Suppressor macrophage treated with lipopolysaccharide for 1 hour (primary cell): ENCODE measurements at places on chromosomes 3 and 15.

DNA sequence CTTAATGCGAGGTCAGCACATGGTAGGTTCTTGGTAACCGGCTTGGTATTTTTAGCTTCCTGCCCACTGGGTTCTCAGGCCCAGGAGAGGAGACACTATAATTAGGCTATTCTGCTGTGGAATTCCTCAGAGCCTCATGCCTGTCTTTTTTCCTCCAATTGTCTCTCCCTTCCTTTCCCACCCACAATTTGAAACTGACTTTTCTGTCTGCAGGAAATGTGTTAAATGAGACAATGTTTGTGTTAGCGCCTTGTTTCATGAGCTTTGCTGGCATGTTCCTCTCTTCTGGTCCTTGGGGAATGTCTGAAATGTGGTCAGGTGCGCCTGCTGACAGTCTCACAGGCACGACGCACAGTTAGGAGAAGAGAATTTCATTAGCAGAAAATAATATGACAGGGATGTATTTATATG, 223.6 kb upstream of the CTNNB1 start:
- DNase-seq, result no peak

DNA sequence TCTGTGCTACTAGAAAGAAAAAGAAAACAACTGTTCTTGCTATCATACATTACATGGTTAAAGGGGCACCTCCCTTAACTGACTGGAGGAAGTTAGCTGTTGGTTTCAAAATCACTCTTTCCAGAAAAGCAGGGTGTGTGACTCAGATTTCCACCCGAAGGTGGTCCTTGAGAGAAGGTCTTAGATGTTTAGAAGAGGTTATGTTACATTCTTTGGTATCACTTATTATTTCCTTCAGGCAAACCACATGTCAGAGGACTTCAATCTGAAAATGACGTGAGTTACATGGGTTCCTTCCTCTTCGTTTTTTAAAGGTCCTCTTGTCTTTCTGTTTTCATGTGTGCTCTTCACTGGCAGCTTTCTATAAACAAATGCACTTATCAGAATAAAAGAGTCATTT, 307.9 kb upstream of the CBLB start:
- peak; percentile 18 for DNase-seq

DNA sequence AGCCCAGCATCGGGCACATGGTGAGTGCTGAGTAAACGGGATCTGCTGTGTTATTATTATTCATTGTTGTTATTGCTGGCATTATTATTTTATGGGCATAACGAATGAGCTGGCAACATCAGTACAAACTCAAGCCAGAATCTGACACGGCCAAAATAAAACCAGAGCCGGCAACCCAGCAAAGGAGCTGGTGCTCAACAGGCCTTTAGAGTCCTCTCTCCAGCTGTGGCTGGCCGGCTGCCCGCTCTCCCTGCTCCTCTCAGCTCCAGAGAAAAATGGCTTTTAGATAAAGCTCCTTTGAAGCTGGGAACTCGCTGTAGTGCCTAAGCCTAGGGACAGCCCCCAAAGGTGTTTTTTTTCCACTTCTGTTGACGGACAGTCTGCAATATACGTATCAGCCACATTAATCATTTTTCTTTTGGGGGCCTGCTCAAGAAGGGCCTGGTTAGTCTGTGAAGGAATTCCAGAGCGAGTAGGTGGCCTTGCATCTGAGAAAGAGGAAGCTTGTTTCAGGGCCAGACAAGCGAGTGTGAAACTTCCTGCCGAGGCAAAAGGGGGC, 193.9 kb upstream of the UBE2E1 start:
- DNase-seq, result peak; percentile 64

DNA sequence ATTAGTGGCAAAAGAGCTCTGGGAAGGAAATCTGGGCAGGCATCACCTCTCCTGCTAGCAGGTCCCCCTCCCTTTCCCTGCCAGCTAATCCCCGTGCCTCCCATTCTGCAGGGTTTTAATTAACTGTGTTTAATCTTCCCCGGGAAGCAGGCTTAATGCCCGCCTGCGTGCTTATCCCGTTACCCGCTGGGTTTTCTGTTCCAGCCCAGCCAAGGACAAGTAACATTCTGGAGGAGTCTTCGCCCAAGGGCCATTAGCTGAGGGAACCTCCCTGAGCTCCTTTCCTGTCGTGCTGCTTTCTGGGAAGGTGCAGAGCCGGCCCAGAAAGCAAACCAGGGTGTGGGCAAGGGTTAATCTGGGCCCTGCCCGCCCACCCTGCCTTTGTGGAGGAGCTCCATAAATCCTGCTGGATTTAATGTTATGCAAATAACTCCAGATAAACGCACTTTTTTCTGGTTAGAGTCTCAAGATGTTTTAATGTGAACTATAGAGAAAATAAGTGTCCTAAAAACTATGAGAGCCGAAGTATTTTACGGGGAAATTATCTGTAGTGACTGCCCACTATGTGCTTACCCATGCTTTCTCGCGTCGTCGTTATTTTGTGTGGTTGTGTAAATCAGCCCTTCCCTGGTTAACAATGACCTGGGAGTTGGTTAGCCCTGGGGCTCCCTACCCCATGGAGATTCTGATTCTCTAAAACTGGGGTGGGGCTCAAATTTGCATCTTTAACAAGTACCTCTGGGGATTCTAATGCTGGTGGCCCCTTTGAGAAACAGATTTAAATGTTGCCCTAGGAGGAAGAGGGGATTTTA, 25.9 kb downstream of the TRIM71 start:
- no peak for DNase-seq

GRCh38 chr15:38002883-38003477, 68.5 kb downstream of the TMCO5A start:
- DNase-seq, result peak; percentile 84

DNA sequence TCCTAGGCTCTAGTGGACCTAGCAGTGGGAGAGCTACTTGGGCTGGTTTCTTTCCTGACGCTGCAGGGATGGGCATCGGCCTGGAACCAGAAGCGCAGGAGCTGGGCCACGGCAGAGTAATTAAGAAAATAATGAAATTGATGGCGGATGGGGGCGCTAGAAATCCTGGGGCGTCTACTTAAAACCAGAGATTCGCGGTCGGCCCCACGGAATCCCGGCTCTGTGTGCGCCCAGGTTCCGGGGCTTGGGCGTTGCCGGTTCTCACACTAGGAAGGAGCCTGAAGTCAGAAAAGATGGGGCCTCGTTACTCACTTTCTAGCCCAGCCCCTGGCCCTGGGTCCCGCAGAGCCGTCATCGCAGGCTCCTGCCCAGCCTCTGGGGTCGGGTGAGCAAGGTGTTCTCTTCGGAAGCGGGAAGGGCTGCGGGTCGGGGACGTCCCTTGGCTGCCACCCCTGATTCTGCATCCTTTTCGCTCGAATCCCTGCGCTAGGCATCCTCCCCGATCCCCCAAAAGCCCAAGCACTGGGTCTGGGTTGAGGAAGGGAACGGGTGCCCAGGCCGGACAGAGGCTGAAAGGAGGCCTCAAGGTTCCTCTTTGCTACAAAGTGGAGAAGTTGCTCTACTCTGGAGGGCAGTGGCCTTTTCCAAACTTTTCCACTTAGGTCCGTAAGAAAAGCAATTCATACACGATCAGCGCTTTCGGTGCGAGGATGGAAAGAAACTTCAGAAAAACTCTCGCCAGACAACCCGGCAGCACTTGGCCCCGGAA, 6.1 kb downstream of the SOX14 start:
- DNase-seq, result no peak

DNA sequence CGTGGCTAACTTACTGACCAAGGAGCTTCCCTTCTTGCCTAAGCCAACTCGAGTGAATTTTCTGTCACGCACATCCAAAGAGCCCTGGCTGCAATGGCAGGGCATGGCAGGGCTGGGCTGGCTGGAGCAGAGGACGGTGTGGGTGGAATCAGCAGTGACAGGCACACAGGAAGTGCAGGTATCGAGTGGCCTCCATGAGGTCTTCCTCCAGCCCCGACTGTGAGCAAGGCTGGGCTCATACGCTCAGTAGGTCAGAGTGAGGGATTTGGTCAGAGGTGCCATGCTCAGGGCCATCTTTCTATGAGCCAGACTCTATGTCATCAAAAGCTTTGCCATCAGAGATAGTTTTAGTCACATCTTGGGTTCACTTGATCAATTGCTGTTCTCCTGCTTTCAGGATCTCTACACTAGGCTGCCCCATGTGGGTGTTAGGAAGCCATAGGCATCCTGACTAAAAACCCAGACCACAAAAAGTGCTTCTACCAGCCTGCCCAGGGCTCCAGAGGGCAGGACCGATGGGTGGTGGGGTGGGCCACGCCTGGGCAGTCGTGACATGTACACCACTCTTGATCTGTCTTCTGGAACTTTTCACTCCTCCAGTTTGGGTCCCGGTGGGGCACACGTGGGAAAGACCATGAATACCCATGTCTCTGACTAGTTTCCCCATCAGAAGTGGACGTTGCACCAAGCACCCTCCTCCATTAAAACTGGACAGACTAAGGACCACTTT, 22.6 kb upstream of the COMMD4 start:
- DNase-seq, result no peak

DNA sequence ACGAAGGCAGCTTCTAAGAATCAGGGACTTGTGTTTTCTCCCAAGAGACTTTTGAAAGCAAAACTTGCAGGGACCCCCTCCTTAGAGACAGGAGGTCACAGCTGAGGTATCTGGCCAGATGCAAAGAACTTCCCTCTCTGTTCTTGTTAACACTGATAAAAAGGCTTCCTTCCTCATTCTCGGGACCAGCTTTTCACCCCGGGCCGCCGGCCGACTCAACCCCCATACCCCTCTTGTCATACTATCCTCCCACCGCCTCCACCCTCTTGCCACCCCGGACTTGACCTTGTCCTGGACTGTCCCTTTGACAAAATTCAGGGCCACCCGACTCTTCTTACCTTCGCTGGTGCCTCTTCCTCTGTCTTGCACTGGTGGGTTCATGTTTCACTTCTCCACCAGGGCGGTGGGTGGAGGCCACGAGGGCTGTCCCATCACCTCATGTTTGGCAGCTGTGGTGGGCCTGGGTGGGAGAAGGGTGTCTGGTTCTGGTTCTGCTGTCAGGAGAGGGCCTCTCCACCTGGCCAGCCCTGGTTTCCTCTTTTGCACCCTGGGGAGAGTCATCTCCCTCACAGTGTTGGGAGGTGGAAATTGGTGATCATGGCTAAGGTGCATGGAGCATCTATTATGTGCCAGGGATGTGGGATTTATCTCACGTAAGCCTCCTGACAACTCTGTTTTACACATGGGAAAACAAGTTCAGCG, 32.5 kb downstream of the BHLHE40 start:
- peak; percentile 78 for DNase-seq

DNA sequence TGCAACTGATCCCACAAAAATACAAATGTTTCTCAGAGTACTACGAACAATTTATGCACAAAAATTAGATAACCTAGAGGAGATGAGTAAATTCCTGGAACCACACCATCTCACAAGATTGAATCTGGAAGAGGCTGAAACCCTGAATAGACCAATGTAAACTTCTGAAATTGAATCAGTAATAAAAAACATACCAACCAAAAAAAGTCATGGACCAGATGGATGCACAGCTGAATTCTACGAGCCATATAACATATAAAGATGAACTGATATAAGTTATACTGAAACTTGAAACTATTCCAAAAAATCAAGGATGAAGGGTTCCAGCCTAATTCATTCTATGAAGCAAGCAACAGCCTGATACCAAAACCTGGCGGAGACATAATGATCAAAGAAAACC, 336.3 kb downstream of the PYDC2 start:
- no peak for DNase-seq

GRCh38 chr3:152269056-152269830, 514 bp downstream of the MBNL1 start:
- DNase-seq, result peak; percentile 75

DNA sequence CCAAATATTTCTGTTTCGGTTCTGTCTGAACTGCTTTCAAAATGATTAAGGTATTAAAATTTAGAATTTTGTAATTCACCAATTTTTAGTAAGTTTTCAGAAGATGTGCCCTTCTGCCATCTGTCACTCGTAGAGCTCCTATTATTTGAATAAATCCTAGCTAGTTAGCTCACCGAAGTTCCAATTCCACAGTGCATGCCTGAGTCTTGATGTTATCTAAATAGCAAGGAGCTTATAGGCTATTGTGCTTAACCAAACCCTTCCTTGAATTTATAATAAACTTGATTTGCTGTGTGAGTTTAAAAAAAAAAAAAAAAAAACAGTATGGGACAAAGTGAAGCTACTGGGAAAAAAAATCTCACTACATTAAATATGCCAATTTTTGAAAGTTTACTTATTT, 18.7 kb downstream of the ATP13A3 start:
- no peak for DNase-seq

- peak; percentile 7 for DNase-seq
Measured at GRCh38 chr3:71131375-71132314, 451.9 kb downstream of the FOXP1 start.

DNA sequence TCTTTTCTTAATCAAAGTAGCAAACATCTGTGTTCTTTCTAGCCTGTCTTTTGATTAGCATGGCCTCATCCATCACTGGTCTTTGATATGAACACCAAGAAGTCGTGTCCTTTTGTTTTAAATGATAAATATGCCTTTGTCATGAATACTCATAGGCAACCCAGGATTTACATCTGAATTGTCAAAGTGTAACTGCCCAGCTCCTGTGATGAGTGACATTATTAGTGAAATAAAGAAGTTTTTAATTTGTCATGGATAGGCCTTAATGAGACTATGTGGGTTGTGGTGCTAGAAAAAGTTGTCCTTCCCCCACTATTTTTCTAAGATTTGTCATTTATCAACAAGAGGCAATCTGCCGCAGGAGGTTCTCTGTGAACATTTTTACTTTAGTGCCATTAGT, 150.0 kb downstream of the CDIN1 start:
- no peak for DNase-seq

DNA sequence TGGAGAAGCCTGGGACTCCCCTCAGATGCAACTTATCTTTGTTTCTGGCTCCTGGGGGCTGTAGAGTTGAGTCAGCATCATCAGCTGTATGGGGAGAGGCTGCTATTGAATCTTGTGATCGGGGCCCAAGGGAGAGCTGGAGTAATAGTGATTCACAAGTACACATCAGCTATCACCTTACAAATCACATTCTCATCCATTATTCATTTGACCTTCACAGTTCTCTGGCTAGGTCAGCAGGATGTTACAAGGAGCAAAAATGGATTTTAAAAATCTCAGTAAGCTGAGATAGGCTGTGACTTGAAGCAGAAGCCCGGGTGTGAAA, 175.0 kb downstream of the OPA1 start:
- DNase-seq, result no peak

GRCh38 chr15:90892498-90893174, 8.3 kb downstream of the FES start:
- no peak for DNase-seq

- no peak for DNase-seq
Measured at GRCh38 chr3:85041001-85041400, 82.2 kb downstream of the CADM2 start.

GRCh38 chr3:171184372-171184771, 157.9 kb upstream of the SLC2A2 start:
- peak; percentile 48 for DNase-seq

GRCh38 chr15:63565536-63566186, 31.5 kb upstream of the FBXL22 start:
- peak; percentile 63 for DNase-seq

DNA sequence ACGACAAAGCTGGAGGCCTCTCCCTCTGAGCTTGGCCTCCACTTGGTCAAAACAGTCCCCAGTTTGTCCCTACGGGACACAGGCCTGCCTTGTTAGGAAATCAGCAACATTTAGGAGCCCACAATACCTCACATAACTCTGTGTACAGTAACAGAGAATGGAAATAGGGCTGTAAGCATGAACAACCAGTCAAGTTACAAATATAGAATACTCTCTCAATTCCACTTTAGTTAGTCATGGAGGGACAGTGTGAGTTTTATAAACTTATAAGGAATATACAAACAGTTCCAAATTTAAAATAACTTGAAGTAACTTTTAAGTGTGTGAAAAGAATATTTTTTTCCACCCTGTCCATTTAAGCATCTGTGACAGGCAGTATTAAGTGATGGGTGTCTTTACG, 129.4 kb downstream of the PGPEP1L start:
- DNase-seq, result no peak

- DNase-seq, result no peak
Measured at GRCh38 chr3:58556761-58557221, 19.8 kb upstream of the ACOX2 start.
